CD4-positive, alpha-beta memory T cell (primary cell): ENCODE measurements at places on chromosomes 5 and 9. TPM values are rescaled to one million over a fixed set of nuclear protein-coding genes. Genes with fewer than 3 reads are reported as not detected.

DNA sequence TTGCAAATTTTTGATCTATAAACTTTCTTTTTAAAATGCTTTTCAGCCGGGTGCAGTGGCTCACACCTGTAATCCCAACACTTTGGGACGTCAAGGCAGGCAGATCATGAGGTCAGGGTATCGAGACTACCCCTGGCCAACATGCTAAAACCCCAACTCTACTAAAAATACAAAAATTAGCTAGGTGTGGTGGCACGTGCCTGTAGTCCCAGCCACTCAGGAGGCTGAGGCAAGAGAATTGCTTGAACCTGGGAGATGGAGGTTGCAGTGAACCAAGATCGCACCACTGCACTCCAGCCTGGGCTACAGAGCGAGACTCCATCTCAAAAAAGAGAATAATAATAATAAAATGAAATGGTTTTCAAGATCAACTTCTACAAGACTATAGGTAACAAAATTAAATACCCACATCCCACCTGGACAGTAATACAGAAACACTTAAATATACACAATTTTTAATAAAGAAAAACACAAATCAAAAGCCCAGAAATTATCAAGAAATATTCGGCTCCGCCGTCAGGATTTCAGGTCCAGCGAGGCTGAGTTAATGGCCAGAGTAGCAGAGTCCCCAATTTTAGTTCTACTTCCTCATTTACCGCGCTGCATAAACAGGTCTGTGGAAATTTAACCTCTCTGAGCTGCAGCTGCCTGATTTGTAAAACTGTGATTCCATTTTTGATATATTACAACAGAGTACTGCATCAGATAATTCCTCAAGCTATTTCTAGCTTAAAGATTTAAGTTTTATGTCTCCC is 4.0 kb downstream of the TUT7 start:
- DNase-seq, result no peak

- DNase-seq, result no peak
These were observed 19.0 kb downstream of the STOM start for GRCh38 chr9:121350993-121351561.

DNA sequence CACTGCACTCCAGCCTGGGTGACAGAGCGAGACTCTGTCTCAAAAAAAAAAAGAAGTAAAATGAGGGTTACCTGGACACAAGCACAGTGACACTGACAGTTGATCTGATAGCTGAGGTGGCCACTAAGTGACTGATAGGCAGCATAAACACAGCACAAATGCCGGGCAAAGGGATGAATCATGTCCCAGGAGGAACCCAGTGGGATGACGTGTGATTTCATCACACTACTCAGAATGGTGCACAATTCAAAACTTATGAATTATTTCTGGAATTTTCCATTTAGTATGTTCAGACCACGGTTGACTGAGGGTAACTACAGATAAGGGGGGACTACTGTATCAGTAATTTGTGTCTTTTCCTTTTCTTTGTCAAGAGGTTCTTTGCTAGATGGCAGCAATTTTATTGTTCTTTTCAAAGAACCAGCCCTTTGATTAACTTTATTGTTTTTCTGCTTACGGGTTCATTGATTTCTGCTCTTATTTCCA is 34.3 kb upstream of the RNF130 start:
- no peak for DNase-seq

DNA sequence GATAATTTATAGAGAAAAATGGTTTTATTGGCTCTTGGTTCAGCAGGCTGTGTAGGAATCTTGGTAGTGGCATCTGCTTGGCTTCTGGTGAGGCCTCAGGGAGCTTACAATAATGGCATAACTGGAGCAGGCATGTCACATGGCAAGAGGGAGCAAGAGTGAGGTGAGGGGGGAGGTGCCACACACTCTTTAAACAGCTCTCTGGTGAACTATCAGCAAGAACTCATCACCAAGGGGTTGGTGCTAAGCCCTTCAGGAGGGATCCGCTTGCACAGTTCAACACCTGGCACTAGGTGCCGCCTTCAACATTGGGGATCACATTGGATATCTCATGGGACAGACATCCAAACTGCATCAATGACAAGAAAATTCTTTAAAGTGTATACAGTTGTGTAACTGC is 10.5 kb downstream of the GPBP1 start:
- no peak for DNase-seq

DNA sequence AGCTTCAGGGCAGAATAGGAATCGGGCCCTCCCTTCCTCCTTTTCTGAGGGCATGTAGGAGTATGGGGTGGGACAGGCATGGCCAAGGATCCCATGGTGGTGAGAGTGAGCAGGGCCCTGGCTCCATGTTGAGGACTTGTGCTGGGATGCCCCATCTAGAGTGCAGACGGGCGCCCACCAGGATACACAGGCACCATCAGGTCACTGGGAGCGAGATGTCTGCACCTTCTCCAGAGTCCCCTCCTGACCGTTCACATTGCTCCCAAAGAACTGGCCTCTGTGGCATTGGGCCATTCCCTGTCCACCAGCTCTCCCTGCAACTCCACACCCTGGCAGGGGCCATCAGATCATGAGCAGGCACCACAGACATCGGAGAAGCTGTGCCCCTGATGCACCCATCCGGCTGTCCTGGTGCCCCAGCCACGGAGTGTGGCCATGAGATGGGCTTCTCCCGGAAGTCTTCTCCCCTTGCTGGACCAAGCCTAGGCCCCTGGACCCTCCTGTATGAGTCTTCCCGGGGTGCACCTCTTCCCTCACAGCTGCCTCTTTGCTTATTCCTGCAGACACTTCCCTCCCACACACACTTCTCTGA is 195.0 kb downstream of the IRX2 start:
- DNase-seq, result no peak

PTGDS gene
- total RNA-seq, result 4.8 TPM

ADRB2 gene
- total RNA-seq, result 5.6 TPM
